Stimulated activated CD4-positive, alpha-beta T cell treated with anti-CD3 and anti-CD28 coated beads, Interleukin-4, amount 100 ng/mL, for 4 hours (primary cell): ENCODE measurements at places on chromosomes 5 and 9.

- no peak for DNase-seq
Measured at GRCh38 chr5:138705567-138705966, 47.7 kb upstream of the CTNNA1 start.

DNA sequence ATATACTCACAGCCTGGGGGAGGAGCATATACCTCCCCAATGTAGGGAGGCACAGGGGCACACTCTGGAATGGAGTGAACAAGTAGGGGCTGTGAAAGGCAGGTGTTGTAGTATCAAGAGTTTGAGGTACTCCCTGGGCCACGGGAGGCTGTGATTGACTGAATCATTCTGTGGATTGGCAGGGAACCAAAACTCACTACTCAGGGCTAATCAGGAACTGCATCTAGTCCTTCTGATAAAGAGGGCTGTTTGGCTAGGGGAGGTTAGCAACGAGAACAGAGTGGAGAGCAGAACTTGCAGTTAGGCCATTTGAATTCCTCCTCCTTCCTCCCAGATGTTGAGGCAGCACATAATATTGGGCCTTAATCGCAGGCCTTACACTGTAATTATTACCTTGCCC is 369.2 kb upstream of the MPDZ start:
- DNase-seq = no peak

GRCh38 chr9:33248606-33249005 is 8.6 kb downstream of the SPINK4 start:
- no peak for DNase-seq

GRCh38 chr5:91906027-91906426 is 522.9 kb upstream of the ARRDC3 start:
- DNase-seq = no peak

GRCh38 chr5:175246242-175246888 is 197.6 kb downstream of the DRD1 start:
- no peak for DNase-seq

- DNase-seq = no peak
Measured at GRCh38 chr5:74016373-74016772, 390.4 kb downstream of the ARHGEF28 start.

GRCh38 chr5:155735388-155735787 is 591.6 kb upstream of the SGCD start:
- DNase-seq = no peak

DNA sequence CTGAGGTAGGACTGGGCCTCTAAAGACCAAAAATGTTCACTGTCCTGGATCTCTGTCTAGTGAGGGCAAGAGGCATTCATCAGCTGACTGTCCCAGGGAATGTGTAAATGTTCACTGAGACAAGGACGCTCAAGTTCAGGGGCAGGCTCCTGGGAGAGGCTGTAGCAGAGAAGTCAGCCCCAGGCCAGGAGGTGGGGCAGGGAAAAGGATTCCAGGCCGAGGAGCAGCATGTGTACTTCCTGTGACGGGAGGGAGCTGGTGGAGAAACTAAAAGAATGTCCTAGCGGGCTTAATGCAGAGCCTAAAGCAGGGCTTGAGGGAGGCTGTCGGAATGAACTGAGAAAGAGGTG is 205.8 kb downstream of the GABBR2 start:
- no peak for DNase-seq

DNA sequence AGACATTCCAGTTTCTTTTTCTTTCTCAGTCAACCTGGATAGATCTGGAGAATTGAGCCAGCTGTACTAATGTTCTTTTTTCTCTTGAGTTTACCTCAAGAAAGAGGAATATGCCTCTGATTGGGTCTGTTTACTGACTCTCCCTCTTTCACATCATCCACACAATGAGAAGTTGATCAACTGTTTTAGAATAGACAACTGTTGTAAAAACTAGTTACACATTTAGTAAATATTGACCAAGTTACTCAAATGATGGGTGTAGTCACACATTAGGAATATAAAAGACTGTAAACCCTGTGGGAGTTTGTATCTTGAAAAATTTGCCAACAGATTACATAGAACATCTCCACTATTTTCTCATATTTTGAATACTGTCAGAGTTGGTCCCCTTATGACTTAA is 330.8 kb downstream of the FER start:
- no peak for DNase-seq

GRCh38 chr9:36148311-36149051 is 11.9 kb downstream of the GLIPR2 start:
- peak; percentile 58 for DNase-seq

GRCh38 chr5:142115937-142116614 is 7.5 kb downstream of the NDFIP1 start:
- no peak for DNase-seq

DNA sequence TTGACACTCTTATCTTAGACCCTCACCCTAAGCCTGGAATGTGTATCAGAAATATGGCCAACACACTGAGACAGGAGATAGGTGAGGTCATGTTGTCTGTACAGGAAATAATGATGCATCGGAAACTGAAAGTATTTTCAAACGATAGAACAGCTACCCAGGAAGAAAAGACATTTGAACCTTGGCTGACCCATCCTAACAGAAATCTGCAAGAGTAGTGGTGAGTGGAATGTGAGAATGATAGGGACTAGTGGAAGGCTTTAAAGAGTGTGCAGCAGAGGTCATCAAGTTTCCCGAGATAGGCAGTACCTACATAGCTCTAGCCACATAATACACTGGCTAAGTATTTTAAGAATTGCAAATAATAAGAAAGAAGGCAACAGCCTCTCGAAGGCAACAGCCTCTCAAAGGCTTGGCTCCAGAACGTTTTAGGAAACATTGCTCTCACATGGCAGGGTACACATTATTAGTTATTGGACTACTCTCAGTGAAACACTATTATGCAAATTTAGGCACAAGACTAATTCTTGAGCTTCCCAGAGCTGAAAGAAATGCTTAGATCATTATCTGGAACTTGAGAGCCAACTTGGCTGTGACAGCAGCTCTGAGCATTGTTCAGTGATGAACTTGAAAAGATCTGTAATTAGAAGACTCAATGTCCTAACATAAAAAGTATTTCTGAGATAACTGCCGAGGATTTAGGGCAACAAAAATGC is 133.1 kb upstream of the FBXL7 start:
- DNase-seq = no peak

GRCh38 chr9:109442716-109443115 is 55.4 kb downstream of the PTPN3 start:
- no peak for DNase-seq

DNA sequence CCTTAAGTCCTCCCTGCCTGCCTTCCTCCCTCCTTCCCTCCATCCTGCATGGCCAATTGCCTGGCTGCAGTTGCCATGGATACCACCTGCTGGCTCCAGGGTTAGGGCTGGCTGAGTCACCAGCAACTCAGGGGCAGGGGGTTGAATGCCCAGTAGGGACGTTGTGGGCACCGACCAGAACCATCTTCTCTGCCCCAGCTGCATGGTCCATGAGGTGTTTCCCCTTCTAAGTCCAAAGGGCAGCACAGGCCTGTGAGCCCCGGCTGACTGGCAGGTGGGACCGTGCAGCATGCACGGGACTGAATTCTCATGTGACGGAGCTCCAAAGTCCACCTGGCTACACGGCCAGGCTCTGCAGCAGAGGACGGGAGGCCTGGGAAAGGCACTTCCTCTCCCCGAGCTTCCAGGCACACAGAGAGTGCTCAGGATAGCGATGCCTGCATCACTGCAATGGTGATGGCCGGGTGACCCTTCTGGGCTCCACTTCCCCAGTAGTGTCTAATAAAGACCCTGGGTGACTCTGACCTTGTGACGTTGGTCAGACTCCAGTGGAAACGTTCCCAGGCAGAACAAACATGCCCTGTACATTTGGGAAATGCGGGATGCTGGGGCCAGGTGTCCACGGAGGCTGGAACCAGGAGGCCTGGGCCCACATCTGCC is 5.7 kb downstream of the ASS1 start:
- DNase-seq = no peak

DNA sequence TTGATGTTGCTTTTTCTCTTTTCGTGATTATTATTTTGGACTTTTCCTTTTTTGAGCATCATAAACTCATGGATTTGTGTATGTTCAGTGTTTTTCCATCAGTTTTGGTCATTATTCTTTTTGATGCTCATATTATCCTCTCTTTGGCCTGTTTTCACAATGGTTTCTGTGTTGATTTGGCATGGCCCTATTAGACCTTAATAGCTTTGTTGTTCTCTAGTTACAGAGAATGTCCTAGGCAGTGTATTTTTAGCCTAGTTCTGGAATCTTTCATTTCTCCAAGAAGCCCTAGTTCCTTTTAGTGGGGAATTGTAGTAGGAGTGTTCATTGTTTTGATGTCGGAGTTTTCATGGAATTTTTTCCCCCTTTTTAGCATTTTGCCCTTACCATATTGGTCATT is 41.3 kb upstream of the ROPN1L start:
- no peak for DNase-seq

DNA sequence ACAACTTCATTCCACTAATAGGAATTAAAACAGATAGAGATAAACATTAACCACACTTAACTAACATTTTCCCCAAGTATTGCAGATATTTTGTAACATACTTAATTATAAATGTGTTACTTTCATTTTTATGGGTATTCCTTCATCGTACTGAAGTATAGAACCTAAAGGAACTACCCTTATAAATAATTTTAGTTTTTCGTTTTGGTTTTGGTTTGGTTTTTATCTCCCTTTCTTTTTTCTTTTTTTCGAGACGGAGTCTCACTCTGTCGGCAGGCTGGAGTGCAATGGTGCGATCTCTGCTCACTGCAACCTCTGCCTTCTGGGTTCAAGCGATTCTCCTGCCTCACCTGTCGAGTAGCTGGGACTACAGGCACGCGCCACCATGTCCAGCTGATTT is 60.1 kb upstream of the LMNB1 start:
- DNase-seq = no peak

- DNase-seq = no peak
Measured at GRCh38 chr5:124951661-124952060, 205.2 kb upstream of the ZNF608 start.

DNA sequence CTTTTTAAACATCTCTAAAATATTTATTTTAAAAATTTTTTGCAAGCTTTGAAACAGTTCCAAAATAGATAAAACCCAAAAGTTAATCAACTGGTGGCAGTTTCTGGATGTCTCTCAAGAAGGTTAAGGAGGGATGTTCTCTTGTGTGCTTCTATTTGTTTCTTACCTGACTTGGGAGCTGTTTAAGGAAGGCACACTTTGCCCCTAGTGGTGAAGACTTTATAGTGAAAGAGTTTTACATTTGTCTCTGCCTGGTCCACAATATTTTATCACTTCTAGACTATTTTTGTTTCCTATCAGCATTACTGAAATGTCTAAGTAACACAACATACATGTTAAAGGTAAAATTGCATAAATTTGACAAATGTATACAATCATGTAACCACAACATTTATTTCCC is 552.8 kb downstream of the SEMA5A start:
- no peak for DNase-seq

GRCh38 chr9:87088192-87088591 is 140.9 kb upstream of the GAS1 start:
- no peak for DNase-seq

- peak; percentile 55 for DNase-seq
Measured at GRCh38 chr5:176658007-176658599, 10.8 kb downstream of the TSPAN17 start.

GRCh38 chr5:113219695-113220094 is 215.1 kb downstream of the TSSK1B start:
- no peak for DNase-seq

DNA sequence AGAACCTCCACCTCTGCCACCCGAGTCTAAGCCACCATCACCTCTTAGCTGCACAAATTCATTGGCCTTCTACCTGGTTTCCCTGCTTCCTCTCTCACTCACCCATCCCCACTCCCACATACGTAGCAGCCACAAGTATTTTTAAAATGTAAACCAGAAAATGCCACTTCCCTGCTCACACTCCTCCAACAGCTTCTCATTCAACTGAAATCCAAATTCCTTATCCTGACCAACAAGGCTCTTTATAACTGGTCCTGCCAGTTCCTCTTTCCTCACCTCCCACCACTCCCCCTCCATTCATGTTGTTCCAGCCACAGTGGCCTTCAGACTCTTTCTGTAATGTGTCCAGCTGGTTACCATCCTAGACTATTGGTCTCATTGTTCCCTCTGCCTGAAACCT is 25.0 kb upstream of the PALM2AKAP2 start:
- no peak for DNase-seq

GRCh38 chr9:27154908-27155307 is 45.9 kb downstream of the TEK start:
- no peak for DNase-seq

- no peak for DNase-seq
Measured at GRCh38 chr5:88675168-88675707, 207.7 kb downstream of the MEF2C start.

GRCh38 chr5:113177225-113177624 is 200.6 kb downstream of the DCP2 start:
- no peak for DNase-seq

DNA sequence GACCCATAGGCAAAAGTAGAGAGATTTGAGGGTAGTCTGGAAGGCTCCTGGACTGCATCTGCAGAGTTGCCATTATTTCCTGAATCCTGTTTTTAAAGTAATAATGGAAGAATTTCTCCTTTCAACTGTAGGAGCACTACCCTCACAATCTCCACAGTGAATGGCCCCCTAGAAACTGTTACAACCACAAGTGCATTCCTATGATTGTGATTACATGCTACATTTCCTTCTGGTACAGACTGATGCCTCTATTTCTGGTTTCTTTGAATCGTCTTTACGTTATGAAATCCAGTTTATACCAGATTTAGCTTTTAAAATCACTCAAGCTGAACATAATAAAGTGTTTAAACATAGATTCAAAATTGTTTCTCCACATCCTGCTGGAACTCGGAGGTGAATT is 49.4 kb downstream of the FRMPD1 start:
- DNase-seq = no peak

DNA sequence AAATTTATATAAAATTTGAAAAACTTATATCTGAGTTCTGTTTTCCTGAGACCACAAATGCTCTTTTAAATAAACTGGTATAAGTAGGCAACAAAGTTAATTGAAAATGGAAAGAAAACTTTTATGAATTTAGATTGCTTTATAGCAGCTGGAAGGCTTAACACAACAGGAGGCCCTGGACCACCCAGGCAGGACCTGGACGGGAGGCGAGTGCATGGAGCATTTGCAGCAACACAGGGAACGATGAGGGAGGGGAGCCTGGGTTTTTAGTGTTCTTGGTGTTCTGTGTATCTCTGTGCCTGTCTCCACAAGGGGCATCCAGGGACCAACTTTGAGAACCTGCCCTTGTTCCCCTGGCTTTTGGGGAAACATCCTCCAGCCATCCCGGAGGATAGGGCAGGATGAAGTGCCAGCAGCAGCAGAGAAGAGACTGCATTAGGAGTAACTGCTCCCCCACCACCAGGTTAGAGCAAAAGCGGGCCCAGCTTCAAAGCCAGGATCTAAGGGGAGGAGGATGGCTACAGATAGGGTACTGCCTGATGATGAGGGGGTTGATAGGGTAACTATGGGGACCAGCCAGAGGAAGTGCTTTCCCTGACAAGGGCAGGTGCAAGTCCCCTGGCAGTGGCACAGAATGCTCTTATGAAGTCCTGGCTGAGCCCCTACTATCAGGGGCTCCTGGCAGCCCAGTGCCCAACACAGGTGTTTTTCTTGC is 6.7 kb upstream of the SPATA31E1 start:
- no peak for DNase-seq

GRCh38 chr9:137543237-137543963 is 6.8 kb downstream of the PNPLA7 start:
- no peak for DNase-seq

- DNase-seq = no peak
Measured at GRCh38 chr9:130659699-130660248, 4.6 kb upstream of the PRDM12 start.

- DNase-seq = no peak
Measured at GRCh38 chr5:132462856-132463745, 27.5 kb downstream of the IRF1 start.
